ENCODE measurements at places on chromosomes 1 and 21.

- H3K27ac ChIP-seq, result peak overlapping the region; percentile 87
- DNase-seq, result peak; percentile 70
- H3K36me3 ChIP-seq, result no peaks in the 10 kb centered on the region
- peaks cover 48% of the 10 kb centered on the region for H3K4me1 ChIP-seq
- H3K4me3 ChIP-seq, result no peak overlapping the region
Observed at GRCh38 chr1:94068999-94069918, 51.7 kb downstream of the ABCA4 start.

GRCh38 chr21:36835383-36835795 lies 131.1 kb downstream of the HLCS start:
- no peak for DNase-seq
- H3K36me3 ChIP-seq, result no peaks in the 10 kb centered on the region
- no peaks in the 10 kb centered on the region for H3K27me3 ChIP-seq
- H3K4me3 ChIP-seq, result no peak overlapping the region
- no peaks in the 10 kb centered on the region for H3K4me1 ChIP-seq

- no peaks in the 10 kb centered on the region for H3K4me1 ChIP-seq
- no peak for DNase-seq
- H3K27me3 ChIP-seq, result no peaks in the 10 kb centered on the region
Observed at GRCh38 chr1:125087247-125087646, 3902.5 kb downstream of the SRGAP2C start.

DNA sequence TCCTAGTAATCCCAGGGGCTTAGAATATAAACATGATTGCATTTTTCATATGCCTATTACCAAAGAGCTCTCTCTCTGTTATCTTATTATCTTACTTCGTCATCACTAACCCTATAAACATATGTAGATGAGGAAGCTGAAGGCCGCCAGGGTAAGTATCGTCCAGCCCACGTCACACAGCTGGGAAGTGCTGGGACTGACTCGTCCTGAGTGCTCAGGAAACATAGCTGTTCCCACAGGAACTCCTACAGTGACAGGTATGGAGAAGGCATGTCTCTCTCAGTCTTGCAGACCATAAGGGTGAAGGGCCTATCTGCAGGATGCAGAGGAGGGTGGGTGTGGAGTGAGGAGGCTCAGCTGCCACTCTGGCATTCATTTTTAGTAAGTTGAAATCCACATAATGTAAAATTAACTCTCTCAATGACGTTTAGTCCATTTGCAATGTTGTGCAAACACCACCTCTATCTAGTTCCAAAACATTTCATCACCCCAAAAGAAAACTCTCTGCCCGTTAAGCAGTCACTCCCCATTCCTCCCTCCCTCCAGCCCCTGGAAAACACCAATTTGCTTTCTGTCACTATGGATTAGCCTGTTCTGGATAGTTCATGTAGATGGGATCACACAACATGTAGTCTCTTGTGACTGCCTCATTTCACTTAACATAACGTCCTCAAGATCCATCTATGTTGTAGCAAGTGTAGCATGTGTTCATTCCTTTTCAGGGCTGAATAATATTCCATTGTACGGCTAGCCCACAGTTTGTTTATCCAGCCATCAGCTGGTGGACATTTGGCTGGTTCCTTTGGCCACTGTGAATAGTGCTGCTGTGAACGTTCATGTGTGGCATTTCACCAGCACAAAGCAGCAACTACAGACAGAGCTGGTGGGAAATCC lies 68.3 kb downstream of the TCP10L start:
- H3K4me3 ChIP-seq, result no peak overlapping the region
- no peaks in the 10 kb centered on the region for H3K36me3 ChIP-seq
- H3K27ac ChIP-seq, result no peak overlapping the region

GRCh38 chr1:98002288-98002687 lies 81.5 kb upstream of the DPYD start:
- no peak overlapping the region for H3K4me3 ChIP-seq
- no peaks in the 10 kb centered on the region for H3K4me1 ChIP-seq
- no peaks in the 10 kb centered on the region for H3K36me3 ChIP-seq
- no peaks in the 10 kb centered on the region for H3K27me3 ChIP-seq
- H3K27ac ChIP-seq, result no peak overlapping the region

DNA sequence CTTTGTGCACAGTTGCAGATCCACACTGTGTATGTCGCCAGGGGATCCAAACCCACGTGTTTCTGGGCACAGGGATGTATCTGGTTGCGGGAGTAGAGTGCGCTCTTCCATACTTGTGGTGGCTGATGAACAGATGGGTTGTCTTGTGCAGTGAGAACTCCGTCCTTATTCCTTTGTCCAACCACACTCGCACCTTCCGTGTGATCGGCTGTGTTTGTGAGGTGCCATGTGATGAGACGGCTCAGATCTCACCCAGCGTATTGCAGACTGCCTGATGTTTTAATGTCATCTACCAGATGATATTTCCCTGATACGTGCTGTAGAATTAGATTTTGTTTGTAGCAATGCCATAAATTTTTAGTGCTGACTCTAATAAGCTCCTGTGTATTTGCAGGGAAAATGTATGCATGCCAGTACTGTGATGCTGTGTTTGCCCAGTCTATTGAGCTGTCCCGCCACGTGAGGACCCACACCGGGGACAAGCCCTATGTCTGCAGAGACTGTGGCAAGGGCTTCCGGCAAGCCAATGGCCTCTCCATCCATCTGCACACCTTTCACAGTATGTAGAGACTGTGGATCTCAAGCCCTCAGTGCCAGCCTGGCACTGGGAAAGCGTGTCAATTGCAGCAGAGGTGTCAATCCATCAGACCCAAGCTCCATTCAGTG lies 46.2 kb upstream of the EPHA8 start:
- H3K36me3 ChIP-seq, result peaks cover 60% of the 10 kb centered on the region
- no peak for DNase-seq
- no peaks in the 10 kb centered on the region for H3K27me3 ChIP-seq
- H3K27ac ChIP-seq, result no peak overlapping the region

DNA sequence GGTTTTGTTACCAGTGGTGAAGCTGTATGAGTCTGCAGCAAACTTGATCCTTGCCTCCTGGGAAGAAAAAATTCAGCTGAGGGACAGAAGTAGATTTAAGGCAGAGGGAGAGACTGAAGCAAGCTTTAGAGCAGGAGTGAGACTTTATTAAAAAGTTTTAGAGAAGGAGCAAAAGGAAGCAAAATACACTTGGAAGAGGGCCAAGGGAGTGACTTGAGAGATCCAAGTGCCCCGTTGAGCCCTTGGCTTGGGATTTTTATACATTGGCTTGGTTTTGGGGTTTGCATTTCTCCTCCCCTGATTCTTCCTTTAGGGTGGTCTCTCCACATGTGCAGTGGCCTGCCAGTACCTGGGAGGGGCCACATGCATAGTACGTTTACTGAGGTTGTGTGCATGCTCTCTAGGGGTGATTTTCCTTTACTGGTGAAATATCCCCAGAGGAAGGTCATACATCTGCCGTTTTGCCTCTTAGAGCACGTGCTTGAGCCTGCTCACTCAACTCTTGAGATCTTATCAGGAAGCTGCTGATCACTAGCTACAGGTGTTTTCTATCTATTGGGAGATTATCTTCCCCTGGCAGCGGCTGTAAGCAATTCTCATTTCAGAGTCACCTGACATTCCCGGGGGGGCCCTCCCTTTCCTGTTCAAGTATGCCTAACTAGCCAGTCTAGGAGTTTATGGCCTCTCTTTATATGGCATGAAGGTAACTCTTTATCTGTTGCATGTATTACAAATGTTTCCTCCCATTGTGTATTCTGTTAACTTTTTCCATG lies 20.3 kb downstream of the FASLG start:
- H3K4me3 ChIP-seq, result no peak overlapping the region
- no peaks in the 10 kb centered on the region for H3K36me3 ChIP-seq
- H3K27ac ChIP-seq, result no peak overlapping the region
- no peaks in the 10 kb centered on the region for H3K27me3 ChIP-seq
- no peaks in the 10 kb centered on the region for H3K4me1 ChIP-seq

- H3K4me3 ChIP-seq, result no peak overlapping the region
- H3K36me3 ChIP-seq, result no peaks in the 10 kb centered on the region
- DNase-seq, result no peak
- H3K4me1 ChIP-seq, result no peaks in the 10 kb centered on the region
- no peak overlapping the region for H3K27ac ChIP-seq
Observed at GRCh38 chr1:58765006-58765405, 18.8 kb downstream of the JUN start.

DNA sequence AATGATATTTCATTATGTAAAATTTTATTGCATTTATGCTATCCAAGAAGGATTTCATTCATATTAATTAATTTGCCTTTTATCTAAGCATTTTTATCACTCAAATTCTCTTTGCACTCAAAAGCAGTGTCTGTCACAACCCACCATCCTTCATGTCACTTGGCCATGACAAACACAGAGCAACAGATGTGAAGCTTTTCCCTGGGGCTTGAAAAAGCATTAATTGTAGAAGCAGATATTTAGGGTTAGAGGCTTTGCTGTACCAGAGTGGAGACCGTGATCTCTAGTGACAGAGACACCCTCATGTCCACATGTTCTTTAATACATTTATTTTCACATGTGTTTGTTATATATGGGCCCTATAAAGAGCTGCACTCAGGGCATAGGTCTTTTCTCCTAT lies 230.5 kb downstream of the SPATA17 start:
- H3K36me3 ChIP-seq, result no peaks in the 10 kb centered on the region
- no peaks in the 10 kb centered on the region for H3K27me3 ChIP-seq
- DNase-seq, result no peak
- no peak overlapping the region for H3K4me3 ChIP-seq
- no peak overlapping the region for H3K27ac ChIP-seq

- H3K27me3 ChIP-seq, result no peaks in the 10 kb centered on the region
- peak overlapping the region; percentile 99 for H3K4me3 ChIP-seq
- peaks cover 21% of the 10 kb centered on the region for H3K36me3 ChIP-seq
- no peaks in the 10 kb centered on the region for H3K4me1 ChIP-seq
- DNase-seq, result peak; percentile 45
- peak overlapping the region; percentile 52 for H3K27ac ChIP-seq
Observed at GRCh38 chr1:3625151-3625907, 514 bp downstream of the TPRG1L start.

- H3K27ac ChIP-seq, result no peak overlapping the region
- H3K4me3 ChIP-seq, result no peak overlapping the region
- H3K27me3 ChIP-seq, result no peaks in the 10 kb centered on the region
- H3K4me1 ChIP-seq, result peaks cover 40% of the 10 kb centered on the region
- no peaks in the 10 kb centered on the region for H3K36me3 ChIP-seq
Observed at GRCh38 chr1:155083052-155083541, 4.5 kb downstream of the EFNA3 start.

DNA sequence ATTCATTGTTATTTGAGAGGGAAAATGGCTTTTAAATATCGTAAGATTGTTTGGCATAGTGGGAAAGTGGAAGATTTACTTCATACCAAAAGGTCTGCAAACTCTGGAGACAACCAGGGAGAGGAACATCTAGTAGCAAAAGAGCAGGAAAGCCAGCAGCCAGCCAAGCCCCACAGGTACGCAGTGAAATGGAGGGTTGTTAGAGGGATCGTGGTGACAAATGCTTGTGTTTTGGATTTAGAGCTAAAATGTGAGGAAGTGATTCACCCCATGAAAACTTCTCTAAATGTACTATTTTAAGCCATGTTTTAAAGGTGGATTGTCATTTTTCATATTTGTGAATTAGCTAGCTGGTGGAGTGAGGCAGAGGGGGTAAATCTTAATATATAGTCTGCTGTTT lies 69.3 kb downstream of the RPS6KC1 start:
- no peaks in the 10 kb centered on the region for H3K36me3 ChIP-seq
- H3K4me3 ChIP-seq, result no peak overlapping the region
- no peak overlapping the region for H3K27ac ChIP-seq
- no peak for DNase-seq
- no peaks in the 10 kb centered on the region for H3K27me3 ChIP-seq

DNA sequence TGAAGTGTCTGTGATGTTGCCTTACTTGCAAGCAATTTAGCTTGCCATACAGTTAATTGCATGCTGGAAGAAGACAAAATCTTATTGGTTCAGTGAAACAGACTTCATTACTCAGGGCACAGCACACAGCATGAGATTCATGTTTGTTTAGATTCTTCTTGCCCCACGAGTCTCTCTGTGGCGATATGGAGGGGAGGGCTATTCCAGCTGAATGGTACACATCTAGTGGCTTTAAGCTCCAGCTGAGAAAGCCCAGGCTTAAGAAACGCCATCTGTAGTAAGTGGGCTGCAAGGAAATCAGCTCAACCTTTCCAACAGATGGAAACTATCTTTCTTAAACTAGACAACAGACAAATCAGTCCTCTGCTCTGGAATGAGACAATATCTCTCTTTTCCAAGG lies 1022.0 kb downstream of the NCAM2 start:
- H3K27ac ChIP-seq, result no peak overlapping the region
- no peak overlapping the region for H3K4me3 ChIP-seq
- no peaks in the 10 kb centered on the region for H3K36me3 ChIP-seq
- no peaks in the 10 kb centered on the region for H3K27me3 ChIP-seq

- peaks cover 21% of the 10 kb centered on the region for H3K36me3 ChIP-seq
- H3K4me3 ChIP-seq, result peak within 1 kb of the TSS; percentile 59
- H3K27ac ChIP-seq, result peak within 1 kb of the TSS; percentile 92
- peaks cover 11% of the 10 kb centered on the region for H3K4me1 ChIP-seq
- peak; percentile 88 for DNase-seq
Observed at GRCh38 chr1:152036267-152037216, at the start of gene S100A11. TSS of gene S100A11 (minus strand) at chr1:152037004. CDS start at chr1:152036915, 89 bp downstream.

GRCh38 chr1:205775015-205775716 lies at the start of gene RAB29:
TSS of gene RAB29 (minus strand) at chr1:205775482. CDS start at chr1:205774956, 526 bp downstream.
- peak within 1 kb of the TSS; percentile 81 for H3K4me3 ChIP-seq
- no peaks in the 10 kb centered on the region for H3K36me3 ChIP-seq
- peak; percentile 81 for DNase-seq

- no peaks in the 10 kb centered on the region for H3K27me3 ChIP-seq
- no peak overlapping the region for H3K4me3 ChIP-seq
- no peak for DNase-seq
- peaks cover 7% of the 10 kb centered on the region for H3K4me1 ChIP-seq
Observed at GRCh38 chr1:8512504-8512903, 194.6 kb downstream of the SLC45A1 start.

DNA sequence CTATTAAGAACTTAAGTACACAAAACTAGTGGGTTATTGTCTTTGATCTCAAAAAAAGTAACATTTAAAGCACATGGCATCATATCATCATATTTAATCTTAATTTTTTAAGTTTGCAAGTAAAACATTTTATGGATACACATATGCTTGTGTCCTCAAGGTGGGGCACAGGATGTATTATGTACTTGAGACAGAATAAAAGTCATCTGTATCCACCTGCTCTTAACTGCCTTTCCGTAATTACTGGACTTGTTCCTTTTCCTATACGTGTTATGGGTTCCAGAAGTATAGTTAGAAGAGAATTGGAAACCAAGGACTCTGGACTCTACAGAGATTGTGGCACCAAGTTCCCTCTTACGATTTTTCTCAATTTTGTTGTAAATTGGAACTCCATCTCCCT lies 79.4 kb downstream of the FCRL5 start:
- no peak overlapping the region for H3K27ac ChIP-seq
- no peaks in the 10 kb centered on the region for H3K4me1 ChIP-seq
- H3K4me3 ChIP-seq, result no peak overlapping the region
- H3K27me3 ChIP-seq, result no peaks in the 10 kb centered on the region

- H3K4me3 ChIP-seq, result no peak overlapping the region
- peaks cover 24% of the 10 kb centered on the region for H3K4me1 ChIP-seq
- no peak overlapping the region for H3K27ac ChIP-seq
- H3K36me3 ChIP-seq, result no peaks in the 10 kb centered on the region
Observed at GRCh38 chr1:62390071-62390470, 46.8 kb upstream of the USP1 start.

- H3K27me3 ChIP-seq, result no peaks in the 10 kb centered on the region
- H3K27ac ChIP-seq, result no peak overlapping the region
- H3K4me3 ChIP-seq, result no peak overlapping the region
- no peaks in the 10 kb centered on the region for H3K36me3 ChIP-seq
- DNase-seq, result no peak
Observed at GRCh38 chr1:185139246-185139645, 17.5 kb downstream of the TRMT1L start.

Data from pancreas (tissue), 10 donors.